ENCODE measurements at places on chromosomes 13 and 19. TPM values are rescaled to one million over a fixed set of nuclear protein-coding genes. Genes with fewer than 3 reads are reported as not detected.

SIGLEC5 gene
- total RNA-seq, result not detected

TEAD2 gene
- 46.5 TPM for total RNA-seq

IGFL2 gene
- total RNA-seq, result not detected

GRCh38 chr19:46759206-46759605, 13.0 kb upstream of the STRN4 start:
- no peak for DNase-seq

GRCh38 chr13:113033054-113033850, 64.2 kb downstream of the MCF2L start:
- no peak for DNase-seq

DNA sequence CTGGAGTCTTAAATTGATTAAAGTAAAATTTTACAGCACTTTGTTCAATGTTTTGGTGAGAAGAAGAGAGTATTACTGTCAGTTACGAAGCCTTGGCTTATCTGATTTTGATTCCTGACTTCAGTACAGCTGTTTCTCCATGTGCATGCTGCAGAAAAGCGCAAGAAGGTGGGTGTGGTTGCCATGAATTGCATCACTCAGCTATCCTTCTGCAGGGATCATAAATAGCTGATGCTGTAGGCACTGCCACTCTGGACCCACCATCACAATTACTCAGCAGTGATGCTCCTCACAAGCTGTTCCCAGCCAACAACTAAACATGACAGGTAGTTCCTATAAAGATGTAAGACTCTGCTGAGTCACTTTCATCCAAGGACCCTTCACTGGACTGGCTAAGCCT, 321.2 kb downstream of the IRS2 start:
- DNase-seq, result no peak

DNA sequence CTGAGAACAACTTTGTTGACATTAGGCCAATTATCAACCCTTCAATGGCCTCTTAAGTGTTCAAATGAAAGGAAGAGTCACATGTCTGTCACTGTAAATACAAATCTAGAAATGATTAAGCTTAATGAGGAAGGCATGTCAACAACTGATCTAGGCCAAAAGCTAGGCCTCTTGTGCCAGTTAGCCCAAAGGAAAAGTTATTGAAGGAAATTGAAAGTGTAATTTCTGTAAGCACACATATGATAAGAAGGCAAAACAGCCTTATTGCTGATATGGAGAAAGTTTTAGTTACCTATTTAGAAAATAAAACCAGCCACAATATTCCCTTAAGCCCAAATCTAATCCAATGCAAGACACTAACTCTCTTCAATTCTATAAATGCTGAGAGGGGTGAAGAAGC, 604.7 kb downstream of the SLITRK6 start:
- DNase-seq, result no peak

DNA sequence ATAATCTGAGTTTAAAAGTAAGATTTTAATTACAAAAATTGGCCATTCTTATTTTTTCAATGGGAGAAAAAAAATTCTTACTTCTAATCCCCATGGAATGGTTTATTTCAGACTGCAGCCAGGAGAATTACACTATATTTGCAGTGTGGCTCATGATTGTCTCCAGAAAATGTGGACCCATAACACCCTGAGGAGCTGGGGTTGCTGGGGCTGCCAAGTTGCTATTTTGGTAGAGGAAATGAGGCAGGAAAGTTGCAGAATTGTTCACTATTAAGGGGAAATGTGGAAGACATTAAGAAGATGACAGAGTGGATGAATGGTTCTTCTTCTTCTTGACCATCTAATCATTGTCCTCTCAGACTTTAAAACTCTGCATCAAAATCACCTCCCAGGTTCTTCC, 4.6 kb upstream of the SCEL start:
- DNase-seq, result no peak

DNA sequence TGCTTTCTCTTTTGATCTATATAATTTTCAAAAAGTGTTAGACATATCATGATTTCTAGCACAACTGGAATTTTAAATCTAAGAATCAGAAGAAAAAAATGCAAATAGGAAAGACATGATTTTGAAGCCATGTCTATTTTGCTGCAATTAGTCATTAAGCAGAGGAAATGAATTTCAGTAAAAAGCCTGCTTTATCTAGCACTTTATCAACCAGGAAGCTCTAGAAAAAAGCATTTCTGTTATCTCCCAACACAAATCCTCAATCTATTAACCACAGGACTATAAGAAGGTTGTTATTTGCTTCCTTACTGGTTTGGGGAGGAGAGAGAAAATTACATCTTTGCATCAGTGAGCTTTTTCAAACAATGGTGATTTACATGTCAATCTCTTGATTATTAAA, 716.7 kb downstream of the DIAPH3 start:
- DNase-seq, result no peak

- DNase-seq, result no peak
Measured at GRCh38 chr13:53100394-53101063, 71.9 kb downstream of the OLFM4 start.

DNA sequence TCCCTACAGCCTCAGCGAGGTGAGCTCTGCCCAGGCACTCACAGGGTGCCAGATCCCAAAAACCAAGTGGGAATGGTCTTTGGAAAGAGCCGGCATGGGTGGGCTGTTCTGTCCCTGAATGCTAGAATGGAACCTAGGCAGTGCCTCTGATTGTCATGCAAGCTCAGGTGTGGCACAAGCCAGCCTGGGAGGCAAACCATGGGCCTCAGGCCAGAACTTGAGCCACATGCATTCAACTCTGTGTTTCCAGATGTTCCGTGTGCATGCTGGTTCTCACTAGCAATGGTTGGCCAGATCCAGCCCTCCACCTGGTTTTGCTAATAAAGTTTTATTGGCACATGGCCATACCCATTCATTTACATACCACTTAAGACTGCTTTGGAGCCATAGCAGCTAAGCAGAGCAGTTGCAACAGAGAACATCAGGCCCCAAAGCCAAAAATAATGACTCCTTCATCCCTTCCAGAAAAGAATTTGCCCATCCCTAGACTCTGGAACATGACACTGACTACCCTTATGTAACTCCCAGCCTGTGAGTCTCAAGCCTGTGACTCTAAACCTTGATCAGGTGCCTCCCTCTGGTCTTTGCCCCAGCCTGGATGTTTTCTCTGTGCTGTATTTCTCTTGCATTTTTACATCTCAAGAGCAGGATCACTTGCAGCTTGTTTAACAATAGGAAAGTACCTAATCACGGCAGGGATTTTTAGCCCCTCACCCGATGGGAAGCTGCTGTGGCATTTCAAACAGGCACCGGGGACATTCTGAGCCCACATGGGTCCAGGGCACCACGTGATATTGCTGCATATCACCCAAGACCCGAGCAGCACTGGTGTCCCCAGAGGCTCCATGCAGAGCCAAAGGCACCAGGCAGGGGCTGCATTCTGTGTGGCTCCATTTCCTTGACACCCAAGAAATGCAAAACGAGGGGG, 55.4 kb upstream of the USE1 start:
- DNase-seq, result no peak
